ENCODE measurements at places on chromosomes 11 and 22.
A peak's percentile ranks its signal among the peaks of the same experiment; 100 is the strongest.

DNA sequence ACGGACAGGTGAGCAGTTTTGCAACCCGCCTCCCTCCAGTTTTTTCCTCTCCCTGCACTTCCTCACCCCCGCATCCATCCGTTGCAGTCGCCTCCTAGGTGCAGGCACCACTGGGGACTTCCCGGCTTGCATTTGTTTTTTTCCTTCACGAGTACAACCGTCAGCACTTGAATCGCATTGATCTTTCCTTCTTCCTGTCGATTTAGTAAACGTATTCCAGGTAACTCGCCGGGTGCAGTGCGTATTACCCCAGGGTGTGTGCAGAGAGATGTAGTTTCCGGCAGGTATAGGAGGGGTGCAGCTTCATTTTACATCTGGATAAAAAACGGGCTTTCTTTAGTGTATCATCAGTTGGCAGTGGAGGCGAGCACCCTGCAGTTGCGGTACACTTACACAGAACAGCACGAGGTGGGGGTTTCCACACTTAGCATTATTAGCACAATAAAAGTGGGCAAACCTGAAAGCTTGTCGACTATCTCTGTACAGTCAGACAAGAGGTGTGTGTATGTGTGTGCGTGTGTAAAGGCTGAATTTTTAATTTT lies at the start of gene SORL1-AS1:
TSS of gene SORL1-AS1 (minus strand) at position 359 of the 542 bp plus-strand sequence.
- no peak for DNase-seq
- peak within 1 kb of the TSS; percentile 81 for H3K4me3 ChIP-seq
- peaks cover 15% of the 10 kb centered on the region for H3K27me3 ChIP-seq

DNA sequence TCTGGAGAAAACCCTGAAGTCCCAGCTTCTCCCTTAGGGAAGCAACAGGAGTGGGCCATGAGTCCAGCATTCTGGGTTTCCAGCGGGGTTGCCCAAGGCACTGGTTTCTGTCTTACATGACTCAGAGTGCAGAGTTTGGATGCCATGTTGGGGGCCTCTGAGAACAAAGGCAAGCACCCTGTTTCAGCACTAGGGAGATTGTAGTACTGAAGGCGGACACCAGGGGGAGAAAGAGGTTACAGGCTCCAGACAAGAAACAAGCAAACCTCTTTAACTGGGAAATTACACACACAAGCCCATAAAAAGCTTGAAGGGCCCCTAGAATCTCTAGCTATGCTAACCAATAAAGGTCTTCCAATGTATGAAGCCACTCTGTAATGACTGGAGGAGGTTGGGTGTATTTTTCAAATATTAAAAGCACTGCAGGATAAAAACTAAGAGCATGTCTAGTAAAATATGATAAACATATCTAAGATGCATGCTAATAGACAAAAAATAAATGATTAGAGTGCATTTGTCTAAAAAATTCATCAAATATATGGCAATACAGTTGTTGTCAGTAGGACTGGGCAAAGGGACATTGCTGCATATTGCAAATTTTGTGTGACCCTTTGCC lies 7.1 kb downstream of the MS4A6E start:
- no peaks in the 10 kb centered on the region for H3K27me3 ChIP-seq
- no peaks in the 10 kb centered on the region for H3K36me3 ChIP-seq
- no peak for DNase-seq
- H3K27ac ChIP-seq = no peak overlapping the region

DNA sequence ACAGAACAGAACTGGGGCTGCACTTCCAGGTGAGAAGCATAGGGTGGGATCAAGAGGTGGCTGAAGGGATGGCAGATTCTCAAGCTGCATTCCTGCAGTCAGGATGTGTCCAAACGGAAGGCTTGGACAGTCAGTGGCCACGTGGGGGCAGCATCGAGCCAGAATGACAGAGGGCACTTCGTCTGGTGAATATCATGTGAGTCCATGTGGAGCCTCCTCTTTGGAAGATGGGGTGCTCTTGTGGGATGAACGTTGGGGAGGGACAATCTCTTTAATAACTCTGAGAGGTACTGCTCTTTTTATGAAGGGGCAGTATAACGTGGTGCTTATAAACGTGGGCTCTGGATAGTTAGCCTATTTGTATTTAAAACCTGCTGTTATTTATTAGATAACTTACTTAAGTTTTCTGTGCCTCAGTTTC lies 154.9 kb upstream of the NAV2 start:
- no peaks in the 10 kb centered on the region for H3K36me3 ChIP-seq
- no peak overlapping the region for H3K4me3 ChIP-seq
- H3K27ac ChIP-seq = no peak overlapping the region

- H3K27me3 ChIP-seq = no peaks in the 10 kb centered on the region
- no peak overlapping the region for H3K27ac ChIP-seq
- H3K4me3 ChIP-seq = no peak overlapping the region
- H3K36me3 ChIP-seq = no peaks in the 10 kb centered on the region
- no peaks in the 10 kb centered on the region for H3K4me1 ChIP-seq
- no peak for DNase-seq
Measured at GRCh38 chr22:23000657-23001347, 69.5 kb upstream of the GNAZ start.

GRCh38 chr11:120122924-120123683 lies 14.8 kb downstream of the TRIM29 start:
- H3K27me3 ChIP-seq = no peaks in the 10 kb centered on the region
- H3K4me3 ChIP-seq = peak overlapping the region; percentile 16
- peaks cover 21% of the 10 kb centered on the region for H3K36me3 ChIP-seq
- peak overlapping the region; percentile 94 for H3K27ac ChIP-seq
- no peak for DNase-seq

DNA sequence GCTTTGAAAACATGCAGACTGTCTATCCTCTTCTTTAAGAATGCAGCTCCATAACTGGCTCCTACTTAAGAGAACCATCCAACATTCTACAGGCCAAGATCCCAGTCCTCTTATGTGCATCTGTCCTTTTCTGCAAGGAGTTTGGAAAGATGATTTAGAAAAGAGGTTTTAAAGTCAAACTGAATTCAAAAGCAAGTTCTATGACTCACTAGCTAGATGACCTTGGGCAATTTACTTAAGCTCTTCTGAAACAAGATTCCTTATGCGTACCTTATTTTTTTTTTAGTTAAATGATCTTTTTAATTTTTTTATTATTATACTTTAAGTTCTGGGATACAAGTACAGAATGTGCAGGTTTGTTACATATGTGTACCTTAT lies 29.2 kb downstream of the GUCY1A2 start:
- H3K4me3 ChIP-seq = no peak overlapping the region
- no peaks in the 10 kb centered on the region for H3K27me3 ChIP-seq
- peak overlapping the region; percentile 13 for H3K27ac ChIP-seq
- H3K36me3 ChIP-seq = no peaks in the 10 kb centered on the region
- H3K4me1 ChIP-seq = peaks cover 5% of the 10 kb centered on the region

DNA sequence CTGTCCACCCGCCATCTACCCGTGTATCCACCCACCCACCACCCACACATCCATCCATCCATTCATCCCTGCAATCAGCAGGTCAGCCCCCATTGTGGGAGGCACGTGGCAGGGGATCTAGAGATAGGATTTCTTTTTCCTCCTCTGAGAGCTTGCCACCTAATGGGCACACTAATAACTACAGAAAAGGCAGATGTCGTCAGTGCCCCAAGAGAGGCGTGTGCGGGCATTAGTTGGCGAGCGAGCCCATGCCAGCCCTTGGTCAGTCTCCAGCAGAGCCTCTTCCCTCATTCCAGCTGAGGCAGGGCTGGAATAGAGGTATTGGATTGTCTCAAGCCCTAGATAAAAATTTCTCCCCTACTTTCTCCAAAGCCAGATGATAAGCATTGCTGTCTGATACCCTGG lies 9.7 kb downstream of the USP2 start:
- H3K4me3 ChIP-seq = no peak overlapping the region
- H3K4me1 ChIP-seq = peaks cover 61% of the 10 kb centered on the region
- DNase-seq = no peak
- H3K27ac ChIP-seq = peak overlapping the region; percentile 92
- no peaks in the 10 kb centered on the region for H3K27me3 ChIP-seq

- peaks cover 61% of the 10 kb centered on the region for H3K4me1 ChIP-seq
- H3K4me3 ChIP-seq = no peak overlapping the region
- H3K27ac ChIP-seq = peak overlapping the region; percentile 87
- no peaks in the 10 kb centered on the region for H3K27me3 ChIP-seq
- H3K36me3 ChIP-seq = no peaks in the 10 kb centered on the region
- DNase-seq = no peak
Measured at GRCh38 chr22:31952094-31952401, 7.7 kb downstream of the YWHAH start.

DNA sequence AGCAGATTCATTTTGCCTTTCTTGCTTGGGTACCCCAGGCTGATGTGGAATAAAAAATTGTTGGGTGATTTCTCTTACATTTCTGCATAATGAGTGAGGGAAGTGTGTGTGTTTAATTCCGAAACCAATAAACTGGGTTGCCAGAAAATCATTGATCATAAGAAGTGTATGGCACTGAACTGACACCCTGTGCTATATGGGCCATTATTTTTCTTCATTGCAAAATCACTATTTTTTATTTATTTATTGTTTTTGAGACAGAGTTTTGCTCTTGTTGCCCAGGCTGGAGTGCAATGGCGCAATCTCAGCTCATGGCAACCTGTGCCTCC lies 14.6 kb upstream of the HIKESHI start:
- H3K27me3 ChIP-seq = no peaks in the 10 kb centered on the region
- no peak overlapping the region for H3K27ac ChIP-seq
- no peak for DNase-seq
- no peaks in the 10 kb centered on the region for H3K4me1 ChIP-seq

GRCh38 chr11:67351275-67352005 lies 1.9 kb downstream of the POLD4 start:
- DNase-seq = no peak
- peak overlapping the region; percentile 99 for H3K27ac ChIP-seq
- H3K4me1 ChIP-seq = peaks cover 81% of the 10 kb centered on the region

DNA sequence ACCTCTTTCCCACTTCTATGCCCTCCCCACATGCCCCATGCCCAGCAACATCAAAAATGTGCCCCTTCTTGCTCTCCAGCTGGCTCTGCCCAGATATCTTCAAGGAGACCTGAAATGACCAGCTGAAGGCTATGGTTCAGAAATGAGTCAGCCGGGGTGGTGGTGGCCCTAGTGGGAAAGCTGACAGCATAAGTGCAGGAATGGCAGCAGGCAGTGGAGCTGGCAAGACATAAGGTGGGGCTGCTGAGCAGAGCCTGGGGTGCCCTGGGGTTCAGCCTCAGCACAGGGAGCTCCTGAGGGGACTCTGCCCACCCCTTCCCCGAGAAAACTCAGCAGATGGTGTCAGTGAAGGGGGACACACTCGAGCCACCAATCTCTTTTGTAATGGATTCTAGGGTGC lies 593.4 kb downstream of the BUD13 start:
- no peaks in the 10 kb centered on the region for H3K36me3 ChIP-seq
- no peak overlapping the region for H3K27ac ChIP-seq
- H3K4me3 ChIP-seq = no peak overlapping the region
- H3K27me3 ChIP-seq = no peaks in the 10 kb centered on the region
